Activated gamma-delta T cell (primary cell): ENCODE measurements at places on chromosomes 2 and 18.

DNA sequence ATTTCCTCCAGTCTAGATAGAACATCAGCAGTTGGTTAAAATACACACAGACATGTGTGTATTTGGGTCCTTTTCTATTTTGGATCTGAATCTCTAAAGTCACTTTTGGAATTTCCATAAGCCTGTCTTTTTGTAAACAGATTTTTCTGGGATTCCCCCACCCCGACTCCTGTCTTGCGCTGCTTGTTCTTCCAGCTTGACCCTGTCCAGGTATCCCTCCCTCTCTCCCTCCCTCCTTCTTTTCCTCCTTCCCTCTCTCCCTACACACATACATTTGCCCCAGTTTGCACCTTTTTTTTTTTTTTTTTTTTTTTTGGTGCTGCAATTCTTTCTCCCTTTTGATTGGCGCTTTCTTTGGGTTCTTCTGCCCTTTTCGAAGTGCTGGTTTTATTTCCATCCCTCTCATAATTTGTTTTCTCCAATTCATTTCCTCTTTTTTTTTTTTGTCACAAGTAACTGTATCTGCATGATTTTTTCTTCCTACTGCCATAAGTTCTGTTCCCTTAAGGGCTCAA lies 114.8 kb upstream of the SERTAD2 start:
- no peak for DNase-seq

DNA sequence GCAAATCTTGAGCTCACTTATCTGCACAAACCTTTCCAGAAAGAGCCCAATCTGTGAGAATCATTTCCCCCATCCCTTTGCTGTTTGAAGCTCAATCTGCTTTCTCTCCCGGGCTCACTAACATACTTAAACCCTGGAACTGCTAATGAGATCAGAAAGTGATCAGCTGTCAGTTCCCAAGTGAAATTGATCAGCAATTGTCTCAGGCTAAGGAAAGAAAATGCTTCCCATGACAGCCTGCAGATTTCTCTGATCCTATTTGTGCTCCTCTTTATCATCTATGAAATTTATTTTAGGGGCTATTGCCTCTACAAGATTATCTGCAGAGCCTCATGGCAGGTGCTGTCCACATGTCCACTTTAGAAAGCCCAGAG lies 239.0 kb upstream of the CXCR4 start:
- no peak for DNase-seq

- DNase-seq, result no peak
Observed at GRCh38 chr2:30694286-30695055, 112.8 kb downstream of the CAPN13 start.

- no peak for DNase-seq
Observed at GRCh38 chr2:111924617-111925107, 26.3 kb downstream of the MERTK start.

GRCh38 chr2:71700041-71700657 lies 246.8 kb downstream of the DYSF start:
- DNase-seq, result no peak

DNA sequence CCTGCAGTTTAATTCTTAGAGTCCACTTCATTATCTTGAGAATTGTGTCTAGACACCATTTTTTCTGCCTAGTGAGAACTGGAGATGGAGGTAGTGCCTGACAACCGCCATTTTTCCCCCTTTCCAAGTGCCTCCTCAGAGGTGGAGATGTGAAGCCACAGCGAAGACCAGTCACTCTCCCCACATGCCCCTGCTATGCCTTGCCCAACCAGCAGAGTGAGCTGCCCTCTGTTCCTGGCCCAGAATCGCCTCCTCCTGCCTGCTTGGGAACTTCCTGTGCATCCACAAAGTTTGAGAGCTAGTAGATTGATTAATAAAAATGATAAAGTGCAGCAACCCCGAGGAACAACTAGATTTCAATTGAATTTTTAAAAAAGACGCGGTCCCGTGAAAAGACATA lies 123.3 kb downstream of the CLIP4 start:
- no peak for DNase-seq

GRCh38 chr18:11468617-11469016 lies 140.8 kb upstream of the SLC35G4 start:
- DNase-seq, result no peak

GRCh38 chr2:89845532-89845931 lies 1154.1 kb downstream of the RPIA start:
- DNase-seq, result no peak

DNA sequence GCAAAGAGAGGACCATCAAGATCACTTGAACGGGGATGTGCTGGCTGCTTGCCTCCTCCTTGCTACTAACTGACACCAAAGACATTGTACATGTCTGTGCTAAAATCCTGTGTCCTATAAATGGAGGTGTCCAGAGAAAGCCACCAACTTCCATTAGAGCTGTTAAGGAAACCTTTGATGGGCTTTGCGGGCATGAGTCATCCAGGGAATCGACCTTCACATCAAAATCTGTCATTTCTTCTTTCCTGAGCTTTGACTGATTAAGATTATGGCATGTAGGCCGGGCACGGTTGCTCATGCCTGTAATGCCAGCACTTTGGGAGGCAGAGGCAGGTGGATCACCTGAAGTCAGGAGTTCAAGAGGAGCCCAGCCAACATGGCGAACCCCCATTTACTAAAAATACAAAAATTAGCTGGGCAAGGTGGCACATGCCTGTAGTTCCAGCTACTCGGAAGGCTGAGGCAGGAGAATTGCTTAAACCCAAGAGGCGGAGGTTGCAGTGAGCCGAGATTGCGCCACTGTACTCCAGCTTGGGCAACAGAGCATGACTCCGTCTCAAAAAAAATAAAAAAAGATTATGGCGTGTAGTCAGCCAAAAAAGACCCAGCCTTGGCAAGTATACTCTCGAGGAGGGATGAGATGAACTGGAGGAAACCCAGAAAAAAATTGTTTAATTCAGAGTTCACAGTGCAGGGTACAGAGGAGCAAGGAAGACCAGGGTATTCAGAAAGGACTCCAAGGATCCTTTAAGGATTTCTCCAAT lies 115.8 kb downstream of the CABLES1 start:
- no peak for DNase-seq

GRCh38 chr18:4653418-4653817 lies 198.3 kb upstream of the DLGAP1 start:
- DNase-seq, result no peak

GRCh38 chr2:7884338-7884737 lies 797.5 kb upstream of the ID2 start:
- DNase-seq, result no peak

DNA sequence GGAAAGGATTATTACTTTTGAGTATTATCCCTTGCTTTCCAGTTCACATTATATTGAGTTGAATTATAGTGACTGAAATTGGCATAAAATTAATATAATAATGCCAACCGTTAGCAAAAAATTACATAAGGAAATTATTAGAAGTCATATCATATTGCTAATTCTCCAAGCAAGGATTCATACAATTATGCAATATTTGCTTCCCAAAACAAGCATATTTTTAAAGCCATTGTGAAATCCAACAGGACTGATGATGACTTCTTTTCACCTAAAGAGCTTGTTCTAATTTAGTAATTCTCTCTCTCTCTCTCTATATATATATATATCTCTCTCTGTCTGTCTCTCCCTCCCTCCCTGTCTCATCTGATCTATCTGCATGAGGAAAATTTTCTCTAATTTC lies 283.5 kb downstream of the DSEL start:
- DNase-seq, result no peak

GRCh38 chr2:65722028-65722778 lies 289.8 kb upstream of the SPRED2 start:
- no peak for DNase-seq

DNA sequence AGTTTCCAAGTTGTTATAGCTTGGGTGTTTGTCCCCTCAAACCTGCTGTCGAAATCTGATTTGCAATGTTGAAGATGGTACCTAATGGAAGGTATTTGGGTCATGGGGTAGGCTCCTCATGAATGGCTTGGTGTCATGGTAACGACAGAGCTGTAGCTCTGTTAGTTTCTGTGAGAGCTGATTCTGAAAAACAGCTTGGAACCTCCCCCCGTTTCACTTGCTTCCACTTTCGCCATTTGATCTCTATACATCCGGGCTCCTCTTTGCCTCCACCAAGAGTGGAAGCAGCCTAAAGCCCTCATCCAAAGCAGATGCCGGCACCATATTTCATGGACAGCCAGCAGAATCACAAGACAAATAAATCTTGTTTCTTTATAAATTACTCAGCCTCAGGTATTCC lies 1035.1 kb upstream of the SLC39A10 start:
- no peak for DNase-seq

- no peak for DNase-seq
Observed at GRCh38 chr2:127014630-127015029, 92.3 kb downstream of the BIN1 start.

- DNase-seq, result no peak
Observed at GRCh38 chr2:118925476-118925875, 16.5 kb upstream of the MARCO start.

DNA sequence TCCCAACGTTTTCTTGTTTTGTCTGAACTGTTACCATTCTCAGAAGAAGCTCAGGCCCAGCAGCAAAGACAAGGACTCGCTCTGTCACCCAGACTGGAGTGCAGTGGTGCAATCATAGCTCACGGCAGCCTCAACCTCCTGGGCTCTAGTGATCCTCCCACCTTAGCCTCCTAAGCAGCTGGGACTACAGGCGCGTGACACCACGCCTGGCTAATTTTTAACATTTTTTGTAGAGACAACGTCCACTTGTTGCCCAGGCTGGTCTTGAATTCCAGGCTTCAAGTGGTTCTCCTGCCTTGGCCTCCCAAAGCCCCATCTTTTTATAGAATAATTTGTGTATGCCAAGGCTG lies 2.0 kb upstream of the SMYD5 start:
- DNase-seq, result no peak

DNA sequence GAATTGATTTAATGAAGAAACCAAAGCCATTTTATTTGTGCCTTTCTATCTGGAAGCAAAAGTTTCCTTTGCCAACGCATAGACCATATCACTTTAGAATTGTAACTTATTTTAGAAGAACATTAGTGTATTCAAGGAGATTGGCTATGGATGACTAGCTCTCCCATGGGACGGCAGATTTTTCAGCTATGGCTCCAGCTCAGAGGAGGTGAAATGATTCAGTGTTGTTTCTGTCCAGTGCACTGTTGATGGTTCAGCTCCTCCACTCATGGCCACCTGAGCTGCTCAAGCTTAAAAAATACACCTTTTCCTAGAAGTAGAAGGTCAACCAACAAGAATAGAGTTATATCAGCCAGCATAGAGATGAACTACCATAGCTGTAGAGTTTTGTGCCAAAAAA lies 1597.5 kb upstream of the PIK3C3 start:
- no peak for DNase-seq

DNA sequence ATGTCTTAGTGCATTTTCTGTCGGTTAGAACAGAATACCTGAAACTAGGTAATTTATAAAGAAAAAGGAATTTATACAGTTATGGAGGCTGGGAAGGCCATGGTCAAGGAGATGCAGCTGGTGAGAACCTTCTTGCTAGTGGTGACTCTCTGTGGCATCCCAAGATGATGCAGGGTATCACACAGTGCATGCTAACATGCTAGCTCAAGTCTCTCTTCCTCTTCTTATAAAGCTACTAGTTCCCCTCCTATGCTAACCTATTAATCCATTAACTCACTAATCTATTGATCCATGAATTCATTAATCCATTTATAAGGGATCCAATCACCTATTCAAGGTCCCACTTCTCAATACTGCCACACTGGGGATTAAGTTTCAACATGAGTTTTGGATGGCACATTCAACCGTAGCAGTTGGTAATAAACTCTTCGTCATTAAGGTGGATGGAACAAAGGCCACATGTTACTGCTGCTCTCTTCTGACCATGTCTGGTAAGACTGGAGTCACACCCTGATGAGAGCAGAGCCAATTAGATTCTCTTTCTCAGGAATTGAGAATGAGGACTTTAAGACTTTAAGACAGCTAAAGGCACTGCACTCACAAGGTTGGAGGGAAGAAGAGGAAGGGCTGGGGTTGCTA lies 211.6 kb upstream of the SMAD7 start:
- no peak for DNase-seq

GRCh38 chr2:95062242-95063085 lies 37.0 kb downstream of the MAL start:
- DNase-seq, result no peak
